ENCODE measurements at places on chromosomes 16 and 17.

DNA sequence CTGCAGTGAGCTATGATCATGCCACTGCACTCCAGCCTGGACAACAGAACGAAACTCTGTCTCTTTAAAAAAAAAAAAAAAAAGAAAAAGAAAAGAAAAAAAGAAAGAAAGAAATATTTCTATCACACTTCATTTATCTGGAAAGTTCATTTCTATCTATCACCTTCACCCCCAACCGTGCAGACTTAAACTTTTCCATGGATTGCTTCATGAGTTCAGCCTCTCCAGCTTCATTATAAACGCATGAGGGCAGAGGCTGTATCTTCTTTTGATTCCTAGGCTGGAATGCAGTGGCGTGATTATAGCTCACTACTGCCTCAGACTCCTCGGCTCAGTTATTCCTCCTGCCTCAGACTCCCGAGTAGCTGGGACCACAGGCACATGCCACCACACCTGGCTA, 28.2 kb downstream of the MRC2 start:
- no peak for DNase-seq

DNA sequence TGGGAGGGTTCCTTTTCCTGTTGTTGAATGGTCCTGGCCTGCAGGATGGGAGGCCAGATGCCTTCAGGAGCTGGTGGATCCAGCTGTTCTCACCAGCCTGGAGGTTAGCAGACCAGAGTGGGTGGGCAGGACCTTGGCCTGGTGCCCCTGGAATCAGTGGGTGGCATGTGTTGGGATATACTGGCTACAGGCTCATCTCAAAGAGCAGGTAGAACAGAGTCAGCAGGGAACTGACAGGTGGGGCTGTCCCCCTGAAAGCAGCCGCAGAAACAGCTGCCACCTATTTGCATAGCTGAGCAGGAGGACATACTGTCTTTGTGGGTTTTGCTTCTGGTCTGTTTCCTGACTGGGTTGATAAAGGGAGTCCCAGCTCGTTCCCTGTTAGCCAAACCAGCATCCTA, 144.1 kb downstream of the RAB11FIP4 start:
- DNase-seq = no peak

GRCh38 chr16:62135446-62135845, 99.2 kb upstream of the CDH8 start:
- DNase-seq = no peak

DNA sequence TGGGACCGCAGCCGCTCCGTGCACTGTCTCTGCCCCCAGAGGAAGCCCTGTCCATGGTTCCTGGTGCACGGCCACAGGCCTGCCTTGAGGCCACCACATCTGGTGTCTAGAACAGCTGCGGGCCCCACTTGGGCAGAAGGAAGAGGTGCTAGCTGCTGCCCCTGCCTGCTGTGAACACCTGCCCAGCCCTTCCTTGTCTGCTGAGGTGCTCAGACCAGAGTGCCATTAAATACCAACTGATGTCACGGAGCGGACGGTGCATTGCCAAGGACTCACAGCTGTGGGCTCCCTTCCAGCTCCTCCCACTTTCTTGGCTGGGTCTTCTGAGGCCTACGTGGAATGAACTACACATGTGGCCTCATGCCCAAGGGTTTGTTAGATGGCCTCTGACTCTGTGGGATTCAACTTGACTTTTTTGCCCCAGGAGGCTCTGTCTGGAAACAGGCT, 146.1 kb downstream of the RAB11FIP4 start:
- no peak for DNase-seq

DNA sequence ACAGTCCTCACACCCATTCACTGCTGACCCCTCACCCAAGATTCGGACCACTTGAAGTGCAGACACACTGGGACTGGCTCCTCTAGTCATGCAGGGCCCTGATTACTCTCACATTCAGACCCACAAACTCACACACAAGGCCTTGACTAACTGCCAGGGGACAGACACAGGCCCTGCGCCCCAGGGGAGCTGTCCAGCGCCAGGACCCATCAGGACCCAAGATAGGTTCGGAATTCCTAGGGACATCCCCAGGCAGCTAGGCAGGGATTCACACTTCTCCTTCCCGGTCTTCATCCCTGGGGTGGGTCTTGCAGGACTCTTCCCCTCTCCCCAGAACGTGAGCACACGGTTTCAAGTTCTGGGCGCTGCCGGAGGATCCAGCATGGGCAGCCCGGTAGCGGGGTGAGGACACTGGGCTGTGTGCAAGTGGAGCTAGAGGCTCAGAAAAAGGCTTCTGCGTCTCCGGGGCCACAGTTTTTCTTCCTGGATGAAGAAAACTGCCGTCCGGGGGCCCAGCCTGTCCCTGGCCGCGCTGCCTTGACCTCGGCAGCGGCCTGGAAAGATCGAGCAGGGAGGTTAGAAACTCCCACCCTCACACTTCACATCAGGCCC, 1.6 kb downstream of the SEZ6 start:
- DNase-seq = no peak

GRCh38 chr16:8808613-8809353, 11.1 kb downstream of the PMM2 start:
- no peak for DNase-seq

DNA sequence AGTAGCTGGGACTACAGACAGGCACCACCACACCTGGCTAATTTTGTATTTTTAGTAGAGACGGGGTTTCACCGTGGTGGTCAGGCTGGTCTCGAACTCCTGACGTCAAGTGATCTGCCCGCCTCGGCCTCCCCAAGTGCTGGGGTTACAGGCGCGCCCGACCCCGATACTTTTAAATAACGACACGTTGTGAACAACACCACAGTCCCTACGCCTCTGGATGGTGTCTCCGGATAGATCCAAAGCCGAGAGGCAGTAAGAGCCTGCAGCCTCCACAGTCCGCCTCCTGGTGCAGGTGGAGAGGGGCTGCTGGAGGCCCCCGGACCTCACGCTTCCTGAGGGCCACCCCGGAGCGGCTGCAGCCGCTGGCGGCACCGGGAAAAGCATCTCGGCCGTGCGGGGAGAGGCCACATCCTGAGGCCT, 741 bp upstream of the TLCD3A start:
- DNase-seq = no peak

DNA sequence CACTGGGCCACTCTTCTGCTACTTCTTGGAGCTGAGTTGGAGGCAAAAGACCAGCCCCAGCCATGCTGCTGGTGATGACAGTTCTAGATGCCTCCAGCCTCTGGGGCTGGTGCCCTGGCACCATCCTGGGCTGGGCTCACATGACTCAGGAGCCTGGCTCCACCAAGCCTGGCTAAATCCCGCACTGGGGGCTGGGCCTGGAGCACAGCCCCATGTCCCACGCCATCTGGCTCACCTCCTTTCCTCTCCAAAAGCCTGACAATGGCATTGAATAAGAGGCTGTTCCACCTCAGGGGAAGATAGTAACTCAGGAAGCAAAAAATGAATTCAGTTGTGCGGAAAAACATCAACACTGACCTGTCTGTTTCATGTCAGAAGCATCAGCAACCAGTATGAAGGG, 45.1 kb upstream of the MTSS2 start:
- DNase-seq = no peak

DNA sequence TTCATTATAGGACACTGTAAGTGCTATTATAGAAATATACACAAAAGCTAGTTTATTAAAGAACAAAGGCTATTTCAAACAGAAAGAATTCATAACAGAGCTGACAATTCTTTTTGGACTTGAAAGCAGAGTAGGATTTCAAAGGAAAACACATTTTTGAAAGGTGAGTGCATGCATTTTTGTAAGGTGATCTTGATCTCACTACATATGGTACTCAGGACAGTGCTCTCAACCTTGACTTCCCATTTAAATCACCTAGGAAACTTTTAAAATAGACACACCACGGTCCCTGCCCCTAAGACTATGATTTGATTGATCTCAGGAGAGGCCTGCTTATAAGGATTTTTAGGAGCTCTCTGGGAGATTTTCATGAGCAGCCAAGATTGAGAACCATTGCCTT, 1362.0 kb downstream of the CDH8 start:
- DNase-seq = no peak
